ENCODE measurements at places on chromosomes 1 and 21.

- no peak for DNase-seq
Measured at GRCh38 chr1:115647507-115647906, 5.7 kb downstream of the VANGL1 start.

- DNase-seq = no peak
Measured at GRCh38 chr21:46154155-46154954, 1.0 kb downstream of the FTCD start.

DNA sequence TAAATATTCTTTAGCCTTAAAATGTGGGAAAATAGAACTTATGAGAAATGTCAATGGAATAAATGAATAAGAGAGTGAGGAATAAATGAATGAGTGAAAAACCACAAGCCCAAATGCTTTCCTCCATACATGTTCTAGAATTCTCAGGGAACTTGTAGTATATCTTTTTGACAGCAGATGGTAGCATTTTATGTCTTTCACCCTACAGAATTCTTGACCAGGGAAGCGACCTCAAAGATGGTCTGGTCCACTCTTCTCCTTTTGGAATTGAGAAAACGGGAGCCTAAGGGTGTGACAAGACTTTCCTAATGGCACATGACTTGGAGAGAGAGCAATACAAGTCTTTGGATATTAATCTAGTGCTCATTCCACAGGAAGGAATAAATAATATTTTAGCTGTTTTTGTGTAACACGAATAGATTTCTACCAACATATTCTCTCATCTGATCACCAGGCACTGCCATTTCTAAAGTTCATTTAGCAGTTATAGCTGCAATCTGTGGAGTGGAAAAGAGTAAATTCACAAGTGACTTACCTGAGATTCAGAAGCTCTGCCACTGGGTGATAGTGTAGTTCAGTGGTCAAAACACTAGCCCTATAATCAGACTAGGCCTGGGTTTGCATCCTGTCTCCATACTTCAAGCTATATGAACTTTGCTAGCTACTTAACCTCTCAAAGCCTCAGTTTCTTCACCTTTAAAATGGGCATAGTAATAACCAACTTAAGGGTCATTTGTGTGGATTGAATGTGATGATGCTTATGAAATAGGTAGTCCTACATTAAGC is 15.0 kb upstream of the F5 start:
- DNase-seq = no peak

- no peak for DNase-seq
Measured at GRCh38 chr1:98403963-98404480, 257.5 kb upstream of the SNX7 start.

DNA sequence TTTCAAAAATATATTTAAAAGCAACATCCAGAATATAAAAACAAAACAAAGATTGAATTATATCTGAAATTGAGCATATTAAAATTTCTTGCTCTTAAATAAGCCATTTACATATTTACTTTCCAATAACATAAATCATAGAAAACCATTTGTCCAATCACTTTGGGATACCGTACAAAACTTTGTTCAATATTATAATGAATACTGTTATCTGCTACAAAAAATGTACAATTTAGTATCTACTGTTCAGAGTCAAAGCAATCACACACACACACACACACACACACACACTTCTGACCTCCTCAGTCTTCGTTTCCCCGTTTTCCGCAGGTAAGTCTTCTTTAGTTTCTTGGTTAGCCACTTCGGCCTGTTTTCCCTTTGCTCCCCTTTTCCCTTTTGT is 4.0 kb downstream of the HMGN1 start:
- DNase-seq = no peak

GRCh38 chr1:37481289-37482003 is 7.1 kb downstream of the ZC3H12A start:
- DNase-seq = no peak

GRCh38 chr1:29956349-29957030 is 720.2 kb downstream of the PTPRU start:
- no peak for DNase-seq

DNA sequence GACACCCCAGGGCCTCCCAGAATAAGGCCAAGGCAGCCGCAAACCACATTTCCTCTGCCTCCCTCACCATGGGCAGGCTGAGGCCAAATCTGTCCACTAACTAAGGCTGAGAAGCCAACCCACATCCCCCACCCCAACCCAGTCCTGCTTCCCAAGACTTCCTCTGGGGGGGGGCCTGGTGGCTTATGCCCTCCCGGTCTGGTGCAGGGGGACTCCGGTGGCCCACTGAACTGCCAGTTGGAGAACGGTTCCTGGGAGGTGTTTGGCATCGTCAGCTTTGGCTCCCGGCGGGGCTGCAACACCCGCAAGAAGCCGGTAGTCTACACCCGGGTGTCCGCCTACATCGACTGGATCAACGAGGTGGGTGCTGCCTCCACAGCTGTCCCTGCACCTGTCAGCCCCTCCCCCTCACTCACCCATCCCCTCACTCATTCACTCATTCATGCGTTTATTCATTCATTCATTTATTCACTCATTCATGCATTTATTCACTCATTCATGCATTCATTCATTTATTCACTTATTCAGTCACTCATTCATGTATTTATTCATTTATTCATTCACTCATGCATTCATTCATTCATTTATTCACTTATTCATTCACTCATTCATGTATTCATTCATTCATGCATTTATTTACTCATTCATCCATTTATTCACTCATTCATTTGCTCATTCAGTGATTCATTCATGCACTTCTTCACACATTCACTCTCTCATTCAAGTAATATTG is 7.3 kb downstream of the CTRC start:
- DNase-seq = no peak

DNA sequence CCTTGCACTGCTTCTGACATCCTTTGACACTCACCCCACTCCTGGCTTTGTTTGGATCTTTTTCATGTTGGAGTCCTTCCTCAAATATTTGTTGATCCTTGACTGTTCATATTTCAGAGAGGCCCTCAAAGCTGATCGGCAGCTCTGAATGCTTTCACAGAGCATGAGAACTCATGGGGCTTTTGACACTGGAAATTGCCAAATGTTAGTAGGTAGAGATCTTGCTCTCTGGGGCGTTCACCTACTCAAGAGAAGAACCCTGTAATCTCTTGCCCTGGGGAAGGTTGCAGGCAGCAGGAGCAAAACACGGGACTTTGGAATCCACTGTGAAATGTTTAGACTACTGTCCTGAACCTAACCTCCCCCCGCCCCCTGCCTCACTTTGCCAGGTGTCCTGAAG is 67.4 kb upstream of the STUM start:
- DNase-seq = no peak

GRCh38 chr1:208528578-208529240 is 284.5 kb upstream of the PLXNA2 start:
- no peak for DNase-seq

GRCh38 chr21:29168891-29169315 is 38.5 kb downstream of the MAP3K7CL start:
- DNase-seq = no peak

- no peak for DNase-seq
Measured at GRCh38 chr1:160777486-160778089, 18.4 kb upstream of the LY9 start.

- DNase-seq = peak; percentile 39
Measured at GRCh38 chr1:26288311-26288941, 8.5 kb downstream of the SH3BGRL3 start.

- no peak for DNase-seq
Measured at GRCh38 chr1:37497832-37498231, 16.7 kb downstream of the MEAF6 start.

DNA sequence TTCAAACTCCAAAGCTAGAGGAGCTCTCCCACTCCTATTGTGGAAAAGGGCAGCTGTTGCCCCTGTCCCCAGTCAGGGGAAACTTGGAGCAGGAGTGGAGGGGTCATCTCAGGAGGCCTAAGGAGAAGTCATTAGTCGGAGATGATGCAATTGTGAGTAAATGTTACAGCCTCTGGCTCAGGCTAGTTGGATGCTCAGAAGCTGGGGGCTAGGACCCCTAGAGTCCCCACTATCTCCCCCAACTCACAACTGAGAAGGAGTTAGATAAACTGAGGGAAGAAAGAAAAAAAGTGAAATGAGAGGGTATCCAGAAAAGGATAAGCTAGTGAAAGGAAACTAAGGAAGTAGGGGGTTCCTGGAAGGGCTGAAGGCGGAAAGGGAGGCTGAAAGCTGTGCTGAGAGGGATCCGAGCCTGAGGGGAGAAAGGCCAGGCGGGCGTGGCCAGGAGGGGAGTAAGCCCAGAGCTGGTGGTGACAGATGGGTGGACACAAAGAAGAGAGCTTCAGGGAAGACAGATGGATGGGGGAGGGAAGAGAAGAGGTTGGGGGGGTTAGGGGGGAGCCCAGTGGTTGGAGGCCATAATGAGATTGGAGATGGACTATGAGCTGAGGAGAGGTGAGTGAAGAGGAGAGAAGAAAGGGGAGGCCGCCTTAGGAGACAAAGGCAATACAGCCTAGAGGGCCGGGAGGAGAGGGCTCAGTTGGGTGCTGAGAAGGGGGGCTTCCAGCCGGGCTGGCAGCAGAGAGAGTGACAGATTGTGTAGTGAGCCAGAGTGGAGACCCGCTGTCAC is 4.5 kb upstream of the NHLH1 start:
- DNase-seq = no peak

DNA sequence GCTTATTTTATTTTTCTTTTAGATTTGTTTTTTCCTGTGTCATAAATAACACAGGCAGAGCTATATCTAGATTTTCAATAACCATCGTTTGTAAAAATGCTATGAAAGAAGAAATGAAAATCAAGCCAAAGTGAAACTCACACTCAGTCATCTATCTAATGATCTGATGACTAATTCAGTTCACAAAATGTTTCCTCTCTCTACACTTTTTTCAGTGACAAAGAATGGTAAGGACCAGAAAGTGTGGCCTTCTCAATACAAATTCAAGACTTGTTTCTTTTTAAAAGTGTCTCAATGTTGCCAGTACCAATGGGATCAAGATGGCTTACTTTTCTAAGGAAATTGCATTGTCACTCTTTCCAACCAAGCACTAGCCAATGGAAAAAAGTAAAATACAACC is 282.8 kb upstream of the PKN2 start:
- DNase-seq = no peak

DNA sequence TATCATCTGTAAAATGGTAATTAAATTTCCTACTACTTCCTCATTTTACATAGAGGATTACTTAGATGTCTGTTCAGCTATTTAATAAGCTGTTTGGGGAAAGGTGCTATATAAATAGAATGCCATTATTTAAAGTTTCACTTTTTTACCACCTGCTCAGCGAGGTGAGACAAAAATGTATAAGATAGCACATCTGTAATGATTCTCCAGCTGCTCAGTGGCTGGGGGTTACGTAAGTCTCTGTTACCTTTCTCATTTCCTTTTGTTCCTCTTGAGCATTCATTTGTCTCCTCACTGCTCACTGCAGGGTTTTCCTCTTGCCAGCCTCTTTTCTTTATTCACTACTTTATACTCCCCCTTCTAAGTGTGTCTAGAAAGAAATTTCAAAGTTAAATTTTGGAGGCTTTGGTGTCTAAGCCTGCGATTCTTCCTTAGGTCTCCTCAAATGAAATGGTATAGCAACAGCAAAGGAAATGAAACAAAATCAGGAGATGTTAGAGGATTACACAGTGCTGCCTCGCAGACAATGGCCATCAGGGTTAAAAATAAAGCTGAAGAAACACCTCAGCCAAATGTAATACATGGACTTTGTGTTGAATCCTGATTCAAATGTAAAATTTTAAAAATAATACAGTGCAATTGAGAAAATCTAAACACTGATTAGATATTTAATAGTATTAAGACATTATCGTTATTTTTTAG is 6.8 kb downstream of the RGS8 start:
- DNase-seq = no peak

GRCh38 chr1:117436513-117436912 is 69.3 kb downstream of the MAN1A2 start:
- DNase-seq = no peak

- DNase-seq = no peak
Measured at GRCh38 chr1:102942324-102942723, 166.0 kb downstream of the COL11A1 start.

GRCh38 chr1:50604580-50604979 is 181.3 kb upstream of the DMRTA2 start:
- no peak for DNase-seq

DNA sequence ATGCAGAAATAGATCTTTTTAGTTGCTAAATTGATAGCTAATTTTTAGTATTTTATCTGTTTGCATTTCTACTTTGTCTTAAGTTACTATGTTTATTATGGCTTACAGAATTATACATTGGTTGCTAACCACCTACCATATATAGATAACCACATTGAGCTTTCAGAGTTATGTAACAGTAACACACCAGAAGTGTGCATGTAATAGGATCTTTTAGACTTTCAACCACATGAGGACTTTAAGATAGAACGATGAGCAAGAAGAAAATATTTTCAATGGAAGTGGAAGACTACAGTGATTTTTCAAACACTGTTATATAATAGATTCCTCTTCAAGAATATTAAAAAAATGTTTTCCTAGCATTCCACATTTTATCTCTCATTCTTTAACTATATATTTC is 28.8 kb downstream of the TOR1AIP1 start:
- DNase-seq = no peak

DNA sequence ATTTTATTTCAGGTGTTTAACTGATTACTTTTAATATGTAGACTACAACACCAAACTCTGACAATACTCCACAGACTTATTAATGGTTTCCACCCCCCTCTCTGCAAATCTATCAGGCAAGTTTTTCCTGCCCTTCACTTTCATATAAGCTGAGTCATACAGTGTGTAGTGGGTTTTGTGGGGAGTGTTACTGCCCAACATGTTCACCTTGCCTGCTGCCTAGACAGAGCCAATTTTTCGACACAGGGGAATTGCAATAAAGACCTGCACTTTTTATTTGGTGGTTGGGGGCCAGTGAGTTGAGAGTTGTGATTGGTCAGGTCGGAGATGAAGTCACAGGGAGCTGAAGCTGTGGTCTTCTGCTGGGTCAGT is 119.7 kb downstream of the PPIAL4G start:
- no peak for DNase-seq

GRCh38 chr1:164598719-164599118 is 39.7 kb downstream of the PBX1 start:
- DNase-seq = no peak

GRCh38 chr1:230284891-230285290 is 141.2 kb downstream of the PGBD5 start:
- DNase-seq = no peak
